ENCODE measurements at places on chromosomes 2 and 18. TPM values are rescaled to one million over a fixed set of nuclear protein-coding genes. Genes with fewer than 3 reads are reported as not detected.

DNA sequence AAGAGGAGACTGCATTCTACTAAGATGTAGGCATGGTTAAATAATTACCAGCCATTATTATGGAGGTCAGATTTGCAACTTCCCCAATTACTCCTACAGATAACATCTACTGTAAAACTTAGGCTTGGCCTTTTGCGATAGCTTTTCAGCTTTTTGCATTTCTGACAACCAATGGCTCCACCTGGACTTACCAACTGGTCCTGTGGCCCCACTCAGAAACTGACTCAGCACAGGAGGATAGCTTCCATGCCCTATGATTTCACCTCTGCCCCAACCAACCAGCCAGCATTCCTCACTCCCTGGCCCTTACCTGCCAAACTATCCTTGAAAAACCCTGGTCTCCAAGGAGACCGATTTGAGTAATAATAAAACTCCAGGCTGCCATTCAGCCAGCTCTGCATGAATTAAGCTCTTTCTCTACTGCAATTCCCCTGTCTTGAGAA lies 28.2 kb downstream of the TUBB6 start:
- DNase-seq: no peak
- H3K4me3 ChIP-seq: no peak overlapping the region
- no peaks in the 10 kb centered on the region for H3K27me3 ChIP-seq
- peaks cover 57% of the 10 kb centered on the region for H3K36me3 ChIP-seq
- peaks cover 39% of the 10 kb centered on the region for H3K4me1 ChIP-seq

- no peaks in the 10 kb centered on the region for H3K4me1 ChIP-seq
- no peaks in the 10 kb centered on the region for H3K36me3 ChIP-seq
- H3K27me3 ChIP-seq: no peaks in the 10 kb centered on the region
Measured at GRCh38 chr2:2484301-2484700, 153.2 kb upstream of the MYT1L start.

GRCh38 chr2:223649554-223650533 lies 47.7 kb upstream of the SCG2 start:
- no peak overlapping the region for H3K4me3 ChIP-seq
- H3K27ac ChIP-seq: no peak overlapping the region
- no peaks in the 10 kb centered on the region for H3K27me3 ChIP-seq
- no peaks in the 10 kb centered on the region for H3K36me3 ChIP-seq

VWA3B gene
- total RNA-seq: not detected

CCDC121 gene
- 2.7 TPM for total RNA-seq

UGT1A3 gene
- not detected for total RNA-seq
